ENCODE measurements at places on chromosomes 2 and 18. TPM values are rescaled to one million over a fixed set of nuclear protein-coding genes. Genes with fewer than 3 reads are reported as not detected.

DNA sequence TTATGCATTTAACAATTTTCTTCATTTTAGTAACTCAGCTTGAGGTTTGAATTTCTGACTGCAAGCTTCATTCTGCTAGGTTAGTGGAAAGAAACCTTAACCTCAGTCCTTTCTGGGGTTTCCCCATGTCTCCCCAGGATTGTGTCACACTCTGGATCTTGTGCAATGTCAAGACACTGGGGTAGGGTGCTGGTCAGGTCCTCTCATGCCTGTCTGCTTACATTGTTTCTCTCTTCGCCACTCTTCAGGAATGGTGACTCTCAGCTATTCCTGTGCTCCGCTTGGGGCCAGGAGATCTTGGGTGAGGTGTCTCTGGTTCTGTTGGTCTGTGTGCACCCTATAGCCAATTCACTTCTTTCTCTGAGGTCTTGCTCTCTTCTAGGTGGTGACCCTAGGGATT lies 23.9 kb downstream of the CTLA4 start:
- peak; percentile 53 for DNase-seq

GRCh38 chr18:44564922-44565321 lies 115.8 kb upstream of the SETBP1 start:
- DNase-seq = no peak

GRCh38 chr2:54862742-54863141 lies 139.3 kb downstream of the EML6 start:
- no peak for DNase-seq

- no peak for DNase-seq
These were observed 131.3 kb downstream of the CCDC148 start for GRCh38 chr2:158325031-158325781.

- DNase-seq = no peak
These were observed 54.7 kb downstream of the MTA3 start for GRCh38 chr2:42622943-42623676.

DNA sequence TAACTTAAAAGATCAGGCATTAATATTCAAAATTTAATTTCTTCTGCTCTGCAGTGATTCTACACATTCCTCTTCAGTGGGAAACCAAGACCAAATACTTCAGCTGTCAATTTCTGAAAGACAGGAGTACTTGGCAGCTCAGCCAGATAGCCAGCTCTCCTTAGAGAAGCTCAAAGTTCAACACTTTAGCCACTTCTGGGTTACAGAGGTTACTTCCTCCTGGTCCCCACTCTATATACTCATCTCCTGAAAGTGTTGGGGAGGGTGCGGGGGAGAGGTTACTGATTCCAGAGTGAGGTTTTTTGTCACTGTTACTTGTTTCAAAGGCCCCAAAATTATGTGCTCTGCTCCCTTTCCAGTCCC lies 4.1 kb downstream of the CYTIP start:
- DNase-seq = no peak

GRCh38 chr2:121081701-121082100 lies 203.3 kb downstream of the TFCP2L1 start:
- no peak for DNase-seq

DNA sequence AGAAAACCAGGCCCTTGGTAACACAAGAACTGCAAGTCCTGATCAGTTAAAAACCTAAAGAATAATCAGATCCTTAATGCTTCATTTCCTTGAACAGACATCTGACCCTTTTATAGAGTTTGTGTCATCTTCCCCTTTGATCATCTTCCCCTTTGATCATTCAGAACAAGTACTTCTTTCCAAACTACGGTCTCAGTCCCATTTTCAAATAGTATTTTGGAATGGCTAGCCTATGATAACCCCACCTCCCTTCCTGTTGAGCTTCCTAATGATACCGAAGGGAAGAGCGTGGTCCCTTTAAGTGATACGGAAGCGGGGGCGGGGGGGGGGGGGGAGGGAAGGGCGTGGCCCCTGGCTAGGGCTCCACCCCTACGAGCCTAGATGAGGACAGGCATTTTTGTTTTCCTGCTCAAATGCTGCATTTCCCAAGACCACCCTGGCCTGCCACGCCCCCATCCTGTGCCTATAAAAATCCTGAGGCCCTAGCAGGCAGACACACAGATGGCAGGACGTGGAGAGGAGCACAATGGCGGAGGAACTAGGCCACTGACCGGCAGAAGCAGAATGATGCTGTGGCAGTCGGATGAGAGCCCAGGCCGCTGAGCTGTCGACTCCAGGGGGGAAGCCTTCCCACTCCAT lies 24.1 kb upstream of the CHRNA1 start:
- no peak for DNase-seq

- DNase-seq = no peak
These were observed 90.4 kb downstream of the PLCL1 start for GRCh38 chr2:197894751-197895274.

DNA sequence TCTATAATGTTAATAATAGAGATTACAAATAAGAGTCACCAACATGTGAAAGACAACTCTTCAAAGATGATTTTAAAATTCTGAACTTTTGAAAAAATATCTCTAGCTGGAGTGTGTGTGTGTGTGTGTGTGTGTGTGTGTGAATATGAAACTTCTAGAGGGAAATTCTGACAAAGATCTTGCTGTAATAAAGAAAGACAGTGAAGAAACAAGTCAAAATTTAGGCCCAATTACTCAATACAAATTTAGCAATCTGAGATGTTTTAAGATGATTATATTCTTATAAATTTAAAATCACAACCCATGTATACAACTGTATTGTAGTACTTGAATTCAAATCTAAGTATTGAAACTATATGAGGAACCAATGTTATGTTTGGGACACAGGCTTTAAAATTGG lies 57.2 kb upstream of the UGP2 start:
- DNase-seq = no peak

DNA sequence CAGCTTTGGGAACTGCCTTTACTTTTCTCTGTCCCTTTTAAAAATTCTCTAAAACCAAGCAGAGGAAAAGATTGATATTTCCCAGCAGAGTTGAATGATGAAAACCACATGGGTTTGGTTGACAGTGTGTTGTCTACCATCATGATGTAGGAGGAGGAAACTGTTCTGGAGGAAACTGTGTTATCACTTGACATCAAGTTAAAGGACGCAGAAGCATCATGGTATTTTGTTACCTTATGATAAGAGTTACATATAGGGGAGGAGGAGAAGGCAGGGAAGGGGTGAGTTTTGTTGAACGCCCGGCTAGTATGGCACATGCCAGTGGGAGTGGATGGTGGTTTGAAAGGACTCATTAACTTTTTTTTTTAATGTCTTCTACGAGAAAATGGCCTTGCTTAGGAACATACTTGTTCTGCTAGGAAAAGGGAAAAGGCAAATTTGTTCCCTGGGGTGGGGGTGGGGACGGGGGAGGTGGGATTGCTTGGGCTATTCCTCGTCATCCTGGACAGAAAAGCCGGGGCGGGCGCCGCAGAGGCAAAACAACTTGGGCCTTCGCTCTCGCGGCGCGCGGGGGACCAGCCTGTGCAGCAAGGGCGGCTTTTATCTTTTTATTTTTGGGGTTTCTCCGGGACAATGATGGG lies 766 bp downstream of the TMEM17 start:
- no peak for DNase-seq

DNA sequence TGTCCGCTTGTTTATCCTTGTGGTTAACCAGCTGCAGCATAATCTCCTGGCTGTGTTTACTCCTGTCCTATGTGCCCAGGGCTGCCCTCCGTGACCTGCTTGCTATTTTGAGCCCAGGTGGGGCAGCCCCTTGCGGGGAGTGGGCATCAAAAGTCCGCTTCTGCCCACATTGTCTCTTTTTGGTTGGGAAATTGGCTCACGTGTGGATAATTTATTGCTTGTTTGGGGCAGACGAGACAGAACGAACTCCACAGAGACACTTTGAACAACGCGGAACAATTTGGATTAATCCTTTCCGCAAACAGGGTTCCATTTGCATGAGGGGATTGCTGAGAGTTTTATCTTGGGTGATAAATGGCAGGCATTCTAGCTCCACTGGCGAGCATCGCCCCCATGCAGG lies 8.1 kb upstream of the CXCR4 start:
- DNase-seq = no peak

DNA sequence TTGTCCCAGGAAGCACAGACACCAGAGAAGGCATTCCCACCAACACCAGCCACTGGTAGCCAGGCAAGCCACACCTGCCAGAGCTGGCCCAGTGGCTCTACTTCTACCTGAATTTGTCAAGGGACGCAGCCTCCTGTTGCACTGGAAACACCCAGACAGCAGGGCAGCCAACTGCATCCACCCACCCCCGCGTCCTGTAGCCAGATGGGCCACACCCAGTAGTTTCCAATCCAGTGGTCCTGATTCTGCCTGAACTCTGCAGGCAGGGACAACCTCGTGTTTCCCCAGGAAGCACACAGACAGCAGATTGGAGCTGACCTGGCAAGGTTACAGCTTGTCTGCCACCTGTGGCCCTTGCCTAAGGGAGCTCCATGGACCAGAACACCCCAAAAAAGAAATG lies 18.2 kb downstream of the PFN4 start:
- no peak for DNase-seq

DNA sequence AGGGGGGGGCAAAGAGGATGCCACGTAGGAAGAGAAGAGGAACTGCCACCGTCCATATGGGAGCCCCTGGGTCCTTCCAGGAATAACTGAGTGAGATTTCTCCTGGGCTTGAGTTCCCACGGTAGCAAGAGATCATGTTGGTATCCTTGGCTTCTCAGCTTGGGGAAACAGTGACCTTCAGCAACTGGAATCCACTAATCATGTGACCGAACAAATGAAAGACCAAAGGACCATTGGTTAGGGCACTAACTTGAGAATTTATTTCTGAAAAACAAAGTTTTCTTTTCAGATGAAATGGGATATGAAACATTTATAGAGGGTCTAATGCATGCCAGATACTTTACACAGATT lies 259.4 kb upstream of the ID2 start:
- DNase-seq = no peak

- no peak for DNase-seq
These were observed 53.7 kb downstream of the ADD2 start for GRCh38 chr2:70714141-70714905.

GRCh38 chr2:171598713-171599319 lies 76.5 kb downstream of the CYBRD1 start:
- peak; percentile 15 for DNase-seq

DNA sequence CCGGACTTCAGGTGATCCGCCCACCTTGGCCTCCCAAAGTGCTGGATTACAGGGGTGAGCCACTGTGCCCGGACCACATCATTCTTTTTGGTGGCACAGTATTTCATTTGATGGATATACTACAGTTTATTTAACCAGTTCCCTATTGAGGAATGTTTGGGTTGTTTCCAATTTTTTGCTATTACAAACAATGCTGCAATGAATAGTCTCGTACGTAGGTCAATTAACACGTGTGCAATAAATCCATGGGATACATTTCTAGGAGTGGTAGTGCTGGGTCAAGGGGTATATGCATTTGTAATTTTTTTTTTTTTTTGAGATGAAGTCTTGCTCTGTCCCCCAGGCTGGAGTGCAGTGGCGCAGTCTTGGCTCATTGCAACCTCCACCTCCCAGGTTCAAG lies 28.4 kb upstream of the XPO1 start:
- no peak for DNase-seq

DNA sequence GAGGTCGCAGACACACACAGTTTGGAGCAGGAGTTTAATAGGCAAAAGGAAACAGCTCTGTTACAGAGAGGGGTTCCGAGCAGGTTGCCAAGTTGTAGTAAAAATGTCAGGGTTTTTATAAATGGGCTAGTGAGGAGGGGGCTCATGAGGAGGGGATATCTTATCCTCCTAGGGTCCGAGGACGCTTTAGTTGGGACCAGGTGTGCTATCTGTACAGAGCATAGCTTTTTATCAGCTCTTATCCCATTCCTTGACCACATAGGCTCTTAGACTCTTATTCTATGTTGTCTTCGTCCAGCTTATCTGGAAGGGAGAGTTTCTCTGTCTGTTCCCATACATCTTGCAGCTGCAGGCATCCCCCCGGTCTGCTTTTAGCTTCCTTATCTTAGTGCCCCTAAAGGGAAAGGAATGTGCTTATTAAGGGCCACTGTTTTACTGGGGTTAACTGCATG lies 44.7 kb downstream of the PDK1 start:
- no peak for DNase-seq

GRCh38 chr2:241228860-241229516 lies 40.5 kb downstream of the ANO7 start:
- DNase-seq = no peak

DNA sequence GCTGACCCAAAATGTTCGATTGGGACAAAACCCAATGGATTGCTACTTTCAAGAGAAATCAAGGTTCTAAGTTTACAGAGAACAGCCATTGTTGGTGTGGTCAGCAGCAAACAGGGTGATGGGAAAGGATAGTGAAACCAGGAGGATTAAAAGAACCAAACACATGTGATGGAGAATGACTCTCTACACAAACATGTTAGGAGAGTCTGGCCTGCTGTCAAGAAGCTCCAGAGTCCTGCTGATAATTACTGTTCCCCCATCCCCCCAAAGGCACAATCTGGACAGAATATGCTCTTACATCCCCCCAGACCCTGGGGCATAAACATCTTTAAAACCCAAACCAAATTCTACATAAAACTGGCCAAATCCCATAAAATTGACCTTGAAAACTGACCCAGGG lies 32.0 kb upstream of the ACYP2 start:
- DNase-seq = no peak

DNA sequence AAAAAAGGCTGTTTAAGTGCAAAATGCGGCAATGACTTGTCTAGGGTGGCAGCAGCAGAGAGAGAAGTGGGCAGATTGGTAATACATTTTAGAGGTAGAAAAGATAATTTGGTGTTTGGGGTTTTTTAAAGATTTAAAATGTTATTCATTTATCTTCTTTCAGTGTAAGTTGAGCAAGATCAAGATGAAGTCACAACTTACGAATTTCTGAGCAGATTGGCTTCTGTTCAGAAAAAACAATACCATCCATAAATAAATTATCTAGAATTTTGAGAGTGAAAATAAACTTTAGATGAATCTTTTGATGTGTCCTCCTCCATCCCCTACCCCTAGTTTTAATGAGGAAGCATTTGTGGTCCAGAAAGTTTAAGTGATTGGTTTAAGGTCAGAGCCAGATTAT lies 47.9 kb upstream of the FAM171B start:
- no peak for DNase-seq

GRCh38 chr2:195395362-195395761 lies 261.7 kb upstream of the SLC39A10 start:
- no peak for DNase-seq

GRCh38 chr2:55768991-55769390 lies 75.3 kb upstream of the PNPT1 start:
- DNase-seq = no peak

The CMPK2 gene
- 2.8 TPM for total RNA-seq

The SLC9A4 gene
- 0.09 TPM for total RNA-seq

The PAIP2B gene
- total RNA-seq = 0.84 TPM

The CTAGE1 gene
- total RNA-seq = not detected

The CYP27A1 gene
- not detected for total RNA-seq

The MFSD6 gene
- 40.9 TPM for total RNA-seq

The RDH14 gene
- 15.2 TPM for total RNA-seq

The KIAA2012 gene
- total RNA-seq = not detected

The ANKRD30BL gene
- total RNA-seq = not detected

All from activated T-helper 2 cell treated with anti-CD3 and anti-CD28 coated beads, Interferon-gamma antibody, Interleukin-2, Interleukin-4, amounts not matched to agents 10 μg/mL and 5 μg/mL and 100 μg/mL, durations not matched to agents 14 hours and 24 hours and 36 hours (primary cell).